ENCODE measurements at places on chromosomes 3 and 15. TPM values are rescaled to one million over a fixed set of nuclear protein-coding genes. Genes with fewer than 3 reads are reported as not detected.

- DNase-seq, result peak; percentile 15
Measured at GRCh38 chr3:167814441-167814951, 79.0 kb downstream of the SERPINI1 start.

DNA sequence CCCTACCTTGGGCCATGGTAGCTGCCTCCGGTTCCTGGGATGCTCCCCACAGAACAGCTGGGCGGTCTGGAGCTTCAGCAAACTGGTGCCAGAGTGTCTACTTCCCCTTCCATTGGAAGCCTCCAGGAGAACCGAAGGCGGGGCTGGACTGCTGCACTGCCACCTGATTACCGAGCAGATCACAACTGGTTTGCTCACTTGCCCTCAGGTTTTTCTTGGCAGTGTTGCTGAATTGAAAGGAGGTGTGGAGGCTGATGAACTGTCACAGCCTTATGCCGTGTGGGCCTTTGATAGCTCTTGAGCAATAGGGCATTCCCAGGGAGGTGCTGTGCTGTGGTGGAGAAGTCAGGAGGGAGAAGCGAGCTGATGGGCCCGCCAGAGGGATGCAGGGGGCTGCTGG is at the start of gene TGM5:
TGM5 (minus strand) TSS at position 95 of the 400 bp plus-strand sequence; CDS start at position 16, 79 bp downstream.
- no peak for DNase-seq

DNA sequence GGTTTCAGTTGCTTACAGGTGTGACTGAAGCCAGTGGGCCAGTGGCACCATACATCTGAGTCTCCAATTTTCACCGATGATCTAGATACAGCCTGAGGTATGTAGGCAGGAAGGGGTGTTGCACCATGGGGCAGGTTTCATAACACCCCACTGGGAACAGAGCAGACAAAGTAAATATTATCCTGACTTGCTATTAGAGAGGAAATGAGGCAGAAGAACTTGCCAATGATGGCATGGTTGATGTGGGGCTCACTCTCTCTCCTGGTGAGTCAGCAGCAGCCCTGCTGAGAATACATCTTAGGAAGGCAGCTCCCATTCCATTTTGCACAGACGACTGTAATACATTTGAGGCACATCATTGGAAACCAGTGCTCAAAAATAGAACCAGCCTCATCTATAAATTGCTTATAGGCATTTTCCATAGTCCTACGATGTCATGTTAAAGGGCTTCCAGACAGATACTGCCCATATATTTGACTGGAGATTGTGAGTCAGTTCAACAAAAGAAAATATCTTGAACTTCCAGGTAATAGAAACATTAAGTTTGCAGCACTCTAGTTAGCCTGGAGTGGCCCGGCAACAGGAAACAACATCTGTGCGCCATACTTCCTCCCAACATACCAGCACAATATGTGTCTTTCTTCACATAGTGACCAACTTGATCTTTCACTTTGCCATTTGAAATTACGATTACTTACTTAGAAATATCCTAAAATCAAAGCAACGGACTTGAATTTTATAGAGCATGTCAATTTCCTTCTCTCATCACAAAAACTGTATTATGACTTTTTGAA is 175.5 kb downstream of the NECTIN3 start:
- DNase-seq, result peak; percentile 81

DNA sequence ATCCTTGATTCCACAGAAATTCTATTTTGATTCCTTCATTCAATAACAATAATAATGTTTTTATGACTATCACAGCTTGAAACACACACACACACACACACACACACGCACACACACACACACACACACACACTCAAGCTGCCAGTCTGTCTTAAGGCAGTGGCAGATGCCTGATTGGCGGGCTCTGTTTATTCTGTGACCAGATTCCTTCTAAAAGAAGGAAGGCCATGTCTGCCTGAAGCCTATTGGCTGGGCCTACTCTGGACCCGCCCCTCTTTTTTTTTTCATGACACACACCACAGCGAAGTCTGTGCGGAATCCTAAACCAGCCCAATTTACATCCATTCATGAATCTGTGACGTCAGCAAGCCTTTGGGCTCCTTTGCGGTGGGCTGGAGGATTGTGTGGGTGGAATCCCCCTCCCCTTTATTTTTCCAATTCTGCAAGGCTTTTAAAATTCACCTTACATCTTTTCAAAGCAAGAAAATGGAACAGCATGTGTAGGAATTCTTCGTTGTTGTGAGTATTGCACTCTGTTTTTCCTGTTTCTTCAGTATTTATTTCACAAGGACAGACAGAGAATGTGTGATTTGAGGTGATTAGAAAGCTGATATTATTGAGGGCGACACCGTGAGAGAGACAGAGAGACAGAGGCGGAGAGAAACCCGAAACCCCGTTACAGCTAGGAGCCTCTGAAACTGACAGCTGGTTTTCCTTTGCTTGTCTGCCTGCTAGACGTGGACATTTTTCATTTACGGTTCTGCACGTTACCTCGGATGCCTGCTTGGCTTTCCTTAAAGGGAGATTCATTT is at the start of gene MAP3K13:
MAP3K13 (plus strand) TSS at position 287 of the 812 bp plus-strand sequence. CDS start 65,446 bp downstream, outside the sequence.
- peak; percentile 97 for DNase-seq

Gene SLC22A13
- total RNA-seq, result 0.30 TPM

DNA sequence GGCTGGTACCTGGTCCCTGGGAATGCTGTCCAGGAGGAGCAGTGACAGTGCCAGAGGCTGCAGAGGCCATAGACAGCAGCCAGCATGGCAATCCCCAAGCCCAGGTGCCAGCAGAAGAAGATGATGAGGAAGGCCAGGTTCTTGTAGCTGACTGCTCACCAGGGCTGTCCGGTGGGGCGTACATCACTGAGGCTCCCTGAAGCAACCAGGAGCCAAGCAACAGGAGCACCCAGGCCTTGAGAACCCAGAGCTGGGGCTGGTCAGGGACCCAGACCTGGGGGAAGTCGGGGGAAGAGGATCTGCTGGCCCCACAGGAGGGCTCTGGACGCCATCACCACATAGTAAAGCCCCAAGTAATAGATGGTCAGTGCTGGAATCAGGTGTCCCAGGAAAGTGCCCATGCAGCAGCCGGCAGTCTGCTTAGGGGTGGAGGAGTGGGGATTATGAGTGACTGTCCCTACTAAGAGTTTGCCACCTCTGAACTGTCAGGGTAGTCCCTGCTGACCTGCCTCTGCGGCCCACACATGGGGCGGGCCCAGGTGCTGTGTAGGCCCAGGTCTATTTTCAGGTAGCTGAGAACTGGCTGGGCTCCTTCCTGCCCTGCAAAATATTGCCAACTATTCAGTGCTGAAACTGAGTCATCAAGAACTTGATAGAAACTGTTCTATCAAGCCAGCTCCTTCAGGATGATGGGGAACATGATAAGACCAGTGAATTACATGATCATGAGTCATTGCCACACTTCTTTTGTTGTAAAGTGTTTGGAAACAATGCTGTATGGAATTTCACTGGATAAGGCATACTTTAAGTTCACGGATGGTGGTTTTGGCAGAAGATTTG is 68.7 kb downstream of the CHRD start:
- DNase-seq, result peak; percentile 88

Gene TCTA
- total RNA-seq, result 55.0 TPM

DNA sequence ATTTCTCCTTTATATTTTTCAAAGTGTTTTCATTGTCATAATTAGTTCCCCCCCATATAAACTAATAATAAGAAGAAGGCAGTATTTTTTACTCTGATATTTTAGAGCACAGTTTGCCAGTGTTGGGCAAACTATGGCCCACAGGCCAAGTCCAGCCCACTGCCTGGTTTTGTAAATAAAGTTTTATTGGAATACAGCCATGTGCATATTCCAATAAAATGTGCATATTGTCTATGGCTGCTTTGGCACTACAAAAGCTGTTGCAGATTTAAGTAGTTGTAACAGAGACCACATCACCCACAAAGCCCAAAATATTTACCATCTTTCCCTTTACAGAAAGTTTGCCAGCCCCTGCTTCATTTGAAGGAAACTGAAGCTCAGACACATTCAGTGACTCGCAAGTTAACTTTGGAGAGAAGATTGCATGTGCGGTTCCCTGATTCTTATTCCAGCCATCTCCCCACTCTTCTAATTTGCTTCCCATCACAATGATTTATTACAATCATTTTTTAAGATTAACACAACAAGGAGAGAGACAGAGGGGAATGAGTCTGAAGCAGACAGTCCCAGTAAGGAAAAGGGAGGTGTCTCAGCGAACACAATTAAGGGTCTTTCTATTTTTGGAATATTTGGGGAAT is 48.9 kb downstream of the RFTN1 start:
- DNase-seq, result no peak

DNA sequence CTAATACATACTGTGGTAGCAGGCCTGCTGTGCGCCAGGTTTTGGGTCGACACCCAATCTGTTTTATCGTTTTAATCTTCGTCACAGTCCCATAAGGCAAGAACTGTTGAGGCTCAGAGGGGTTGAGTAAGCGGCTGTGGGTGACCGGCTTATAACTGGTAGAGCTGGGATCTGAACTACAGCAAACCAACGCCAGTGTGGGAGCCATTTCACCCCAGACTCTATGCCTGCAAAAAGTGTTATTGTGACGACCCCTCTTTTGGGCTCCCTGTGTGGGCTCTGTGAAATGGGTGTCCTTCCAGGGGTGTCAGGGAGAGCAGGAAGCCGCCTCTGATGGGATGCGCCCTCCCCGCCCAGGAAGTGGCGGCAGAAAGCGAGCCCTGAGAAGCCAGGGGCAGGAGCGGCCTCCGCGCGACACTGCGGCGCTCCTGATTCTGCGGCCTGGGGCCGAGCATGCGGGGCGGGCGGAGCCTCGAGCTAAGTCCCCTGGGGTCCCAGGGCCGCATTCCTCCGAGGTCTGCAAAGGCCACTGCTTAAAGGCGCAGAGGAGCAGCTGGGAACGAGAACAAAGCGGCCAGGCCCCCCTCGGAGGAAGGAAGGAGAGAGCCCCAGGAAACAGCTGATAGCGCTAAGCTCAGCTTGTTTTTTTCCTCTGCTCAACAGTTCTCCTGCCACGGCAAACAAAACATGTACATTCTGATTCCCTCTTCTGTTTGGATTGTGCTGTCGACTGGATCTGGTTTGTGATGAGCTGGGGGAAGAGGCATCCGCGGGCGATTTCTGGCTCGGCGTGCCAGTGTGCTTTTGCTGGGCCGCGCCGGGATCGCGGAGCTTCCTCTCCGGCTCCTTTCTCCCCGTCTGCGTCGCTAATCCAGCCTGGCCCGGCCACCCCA is 33.9 kb downstream of the GRK7 start:
- DNase-seq, result no peak

DNA sequence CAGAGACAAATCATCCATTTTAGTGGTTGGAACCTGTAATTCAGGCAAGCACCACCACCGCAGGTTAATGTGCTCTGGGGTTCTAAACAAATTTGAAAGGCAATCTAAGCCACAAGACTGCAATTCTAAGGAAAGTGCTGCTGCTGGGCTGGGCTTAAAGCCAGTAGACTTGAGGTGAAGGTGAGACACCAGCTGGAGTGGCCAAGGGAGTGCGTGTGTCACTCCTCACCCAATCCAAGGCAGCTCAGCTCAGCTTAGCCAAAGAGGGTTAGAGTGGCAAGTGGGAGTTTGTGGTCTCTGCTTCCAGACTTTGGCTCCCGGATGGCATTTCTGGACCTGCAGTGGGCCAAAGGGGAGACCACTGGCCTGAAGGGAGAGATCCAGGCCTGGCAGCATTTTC is 1655.6 kb downstream of the SI start:
- no peak for DNase-seq

DNA sequence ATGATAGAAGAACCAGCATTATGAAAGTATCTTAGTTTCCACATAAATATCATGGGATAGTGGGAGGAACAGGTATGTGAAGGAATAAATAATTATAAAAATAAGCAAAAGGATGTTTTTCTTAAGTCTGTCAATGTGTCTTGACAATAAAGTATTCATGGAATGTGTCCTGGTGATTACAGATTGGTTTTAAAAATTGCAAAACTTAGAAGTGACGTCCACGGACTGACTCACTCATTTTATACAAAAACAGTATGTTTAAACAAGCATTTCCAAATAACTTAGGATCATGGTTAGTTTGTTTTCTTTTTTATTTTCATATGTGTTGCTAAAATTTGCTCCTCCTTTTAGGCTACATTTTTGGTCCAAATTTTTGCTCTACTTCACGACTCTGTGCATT is 687.0 kb upstream of the NECTIN3 start:
- peak; percentile 20 for DNase-seq

Gene FRMD5
- total RNA-seq, result 0.97 TPM

DNA sequence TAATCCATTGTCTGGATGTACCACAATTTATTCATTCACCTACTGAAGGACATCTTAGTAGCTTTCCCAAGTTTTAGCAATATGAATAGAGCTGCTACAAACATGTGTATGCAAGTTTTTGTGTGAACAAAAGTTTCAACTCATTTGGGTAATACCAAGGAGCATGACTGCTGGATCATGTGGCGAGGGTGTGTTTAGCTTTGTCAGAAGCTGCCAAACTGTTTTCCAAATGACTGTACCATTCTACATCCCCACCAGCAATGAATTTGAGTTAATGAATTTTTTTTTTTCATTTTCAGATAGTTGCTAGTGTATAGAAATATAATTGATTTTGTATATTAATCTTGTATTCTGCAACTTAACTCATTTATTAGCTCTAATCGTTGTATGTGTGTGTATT is 20.0 kb upstream of the ELP6 start:
- no peak for DNase-seq

DNA sequence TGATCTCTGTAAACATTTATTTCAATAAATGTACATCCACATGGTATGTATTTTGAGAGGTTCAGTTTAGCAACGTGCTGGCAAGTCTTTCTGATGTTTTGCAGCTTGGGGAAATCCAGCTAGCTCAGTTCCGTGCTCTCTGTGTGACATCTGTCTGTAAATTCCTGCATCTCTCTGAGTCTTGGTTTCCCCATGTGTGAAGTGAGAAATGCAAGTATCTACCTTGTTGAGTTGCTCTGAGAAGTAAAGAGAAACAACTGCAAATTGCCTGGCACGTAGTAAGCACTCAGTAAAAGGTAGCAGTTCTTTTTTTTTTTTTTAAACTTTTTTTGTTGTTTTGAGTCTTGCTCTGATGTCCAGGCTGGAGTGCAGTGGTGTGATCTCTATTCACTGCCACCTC is 30.2 kb upstream of the MORF4L1 start:
- no peak for DNase-seq

- DNase-seq, result peak; percentile 82
Measured at GRCh38 chr15:52730173-52730572, 51.0 kb upstream of the ATOSA start.

DNA sequence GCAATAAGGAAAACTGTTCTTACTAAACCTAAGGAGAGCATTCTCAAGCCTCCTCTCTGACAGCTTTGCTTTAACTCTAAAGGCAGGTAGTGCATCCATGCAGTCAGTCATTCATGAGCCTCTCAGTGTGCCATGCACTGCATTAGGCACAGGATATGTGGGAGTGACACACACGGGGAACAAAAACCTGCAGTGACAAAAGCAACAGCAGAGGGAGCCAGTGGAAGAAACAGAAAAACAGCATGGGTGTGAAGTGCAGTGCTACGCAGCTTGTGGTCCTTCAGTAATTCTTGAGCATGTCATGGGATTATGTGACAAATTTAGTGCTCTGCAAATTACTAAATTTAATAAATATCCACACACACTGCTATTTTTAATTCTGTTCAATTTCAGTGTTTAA is 230.7 kb downstream of the BBX start:
- peak; percentile 4 for DNase-seq

Gene MME
- 67.1 TPM for total RNA-seq

Gene NANOGP8
- total RNA-seq, result not detected

Data from HFFc6 (cell line).